ENCODE measurements at places on chromosomes 3 and 15.

DNA sequence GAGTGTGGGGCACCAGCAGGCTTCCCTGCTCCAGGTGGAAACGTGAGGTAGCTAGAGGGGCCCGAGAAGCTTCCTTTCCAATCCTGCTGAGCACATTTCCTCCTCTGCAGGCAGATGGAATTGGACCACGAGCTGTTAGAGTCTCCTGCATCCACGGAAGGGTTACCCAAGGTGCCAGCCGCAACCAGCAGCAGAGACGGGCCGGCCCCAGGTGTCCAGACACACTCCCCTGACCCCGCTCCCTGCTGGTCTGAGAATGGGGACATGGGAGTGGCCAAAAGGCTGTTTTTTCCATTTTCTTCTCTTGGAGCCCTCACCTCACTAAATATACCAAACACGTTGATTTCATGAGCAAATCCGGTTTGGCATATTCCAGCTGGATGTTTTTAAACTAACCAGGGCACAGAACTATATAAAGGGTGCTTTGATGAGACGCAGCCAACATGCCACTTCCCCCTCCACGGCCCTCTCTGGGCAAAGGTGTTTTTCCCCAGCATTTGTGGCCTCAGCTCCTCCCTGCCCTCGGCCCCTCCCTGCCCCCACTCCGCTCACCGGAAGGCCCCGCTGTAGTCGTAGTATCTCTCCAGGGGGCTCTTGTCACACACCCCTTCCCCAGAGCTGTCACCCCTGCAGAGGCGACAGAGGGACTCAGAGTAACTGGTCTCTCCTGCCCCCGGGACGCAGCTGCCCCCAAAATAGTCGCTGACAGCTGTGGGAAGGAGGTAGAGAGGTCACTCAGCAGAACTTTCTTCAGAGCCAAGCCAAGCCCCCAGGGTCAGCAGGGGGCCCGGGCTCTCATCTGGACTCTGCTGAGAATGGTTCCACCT lies 7.0 kb downstream of the MELTF start:
- DNase-seq: no peak

GRCh38 chr15:40500568-40501330 lies 30.0 kb downstream of the CHST14 start:
- no peak for DNase-seq

DNA sequence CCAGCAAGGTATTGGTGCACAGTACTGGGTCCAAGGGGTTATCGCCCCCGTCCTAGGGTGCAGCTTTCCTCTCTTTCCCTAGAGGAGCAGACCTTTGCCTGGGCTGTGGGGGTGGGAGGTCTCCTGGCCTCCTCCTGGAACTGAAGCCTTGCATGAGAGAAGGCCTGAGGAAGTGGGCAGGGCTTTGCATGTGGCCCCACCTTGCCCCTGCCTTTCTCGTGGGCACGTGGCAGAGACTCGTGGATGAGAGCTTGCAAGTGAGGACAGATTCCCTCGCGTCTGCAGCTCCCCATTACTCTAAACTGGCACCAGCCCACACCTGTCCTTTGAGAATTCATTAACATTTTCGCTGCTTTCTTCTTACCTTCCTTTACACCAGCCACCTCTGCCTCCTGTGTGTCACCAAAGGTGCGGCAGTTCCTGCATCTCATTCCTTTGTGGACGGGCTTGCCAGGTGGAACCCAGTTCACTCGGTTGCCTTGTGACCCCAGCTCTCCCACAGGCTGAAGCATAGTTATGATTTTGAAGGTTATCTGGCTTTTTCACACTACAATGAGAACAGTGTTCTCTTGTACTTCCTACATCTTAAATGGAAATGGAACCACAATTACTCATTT lies 40.9 kb upstream of the NR2C2 start:
- DNase-seq: no peak

GRCh38 chr3:9349321-9350117 lies 13.3 kb upstream of the THUMPD3 start:
- DNase-seq: no peak

GRCh38 chr3:109731639-109732473 lies 394.5 kb upstream of the DPPA4 start:
- DNase-seq: no peak

DNA sequence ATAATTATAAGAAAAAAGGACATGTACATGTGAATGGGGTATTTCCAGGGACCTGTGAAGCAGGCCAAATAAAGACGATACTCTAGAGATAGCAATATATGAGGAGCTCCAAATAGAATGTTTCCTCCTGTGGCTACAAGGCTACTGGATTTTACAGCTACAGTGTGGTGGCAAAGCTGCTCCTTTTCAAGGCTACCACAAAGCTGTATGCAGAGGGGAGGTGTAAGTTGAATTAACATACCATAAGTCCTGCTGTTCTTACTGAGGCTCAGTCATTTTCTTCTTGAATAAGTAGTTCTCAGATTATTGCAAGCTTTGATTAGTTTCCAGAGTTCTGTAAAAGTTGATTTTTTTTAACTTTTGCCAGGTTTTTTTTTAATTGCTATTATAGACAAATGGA lies 1184.6 kb upstream of the EPHA6 start:
- DNase-seq: no peak

DNA sequence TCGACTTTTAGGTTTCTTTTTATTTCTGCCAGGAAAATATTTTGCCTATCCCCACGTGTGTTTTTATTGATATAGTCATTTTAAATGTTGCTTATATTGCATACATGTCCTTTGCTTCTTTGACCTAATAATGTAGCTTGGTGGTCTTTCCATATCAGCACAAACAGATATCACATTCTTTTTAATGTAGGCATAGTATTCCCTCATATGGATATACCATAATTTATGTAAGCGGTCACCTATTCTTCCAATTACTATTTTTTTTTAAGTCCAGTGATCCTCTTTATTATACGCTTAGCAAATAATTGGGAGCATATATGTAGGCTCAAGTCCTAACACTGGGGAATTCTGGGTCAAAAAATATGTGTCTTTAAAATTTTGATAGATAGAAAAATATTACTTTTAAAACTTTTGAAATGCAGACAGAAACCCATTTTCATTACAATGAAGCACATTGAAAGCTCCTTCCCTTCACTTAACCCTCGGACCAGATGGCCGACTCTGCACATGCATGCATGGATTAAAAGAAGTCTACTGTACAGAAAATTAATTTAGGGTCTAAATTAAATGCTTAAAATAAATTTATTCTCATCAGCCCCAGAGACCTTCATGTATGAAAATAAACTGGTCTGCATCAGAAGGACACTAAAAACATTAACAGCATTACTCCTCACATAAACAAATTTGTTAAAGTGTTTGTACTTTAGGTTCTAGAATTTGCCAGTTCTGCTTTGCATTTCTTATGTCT lies 90.5 kb upstream of the LIMD1 start:
- DNase-seq: no peak

Measured in stimulated activated CD8-positive, alpha-beta memory T cell treated with anti-CD3 and anti-CD28 coated beads, Interleukin-15, amount 100 ng/mL, for 4 hours (primary cell).